ENCODE measurements at places on chromosomes 1 and 21.
A peak's percentile ranks its signal among the peaks of the same experiment; 100 is the strongest.

DNA sequence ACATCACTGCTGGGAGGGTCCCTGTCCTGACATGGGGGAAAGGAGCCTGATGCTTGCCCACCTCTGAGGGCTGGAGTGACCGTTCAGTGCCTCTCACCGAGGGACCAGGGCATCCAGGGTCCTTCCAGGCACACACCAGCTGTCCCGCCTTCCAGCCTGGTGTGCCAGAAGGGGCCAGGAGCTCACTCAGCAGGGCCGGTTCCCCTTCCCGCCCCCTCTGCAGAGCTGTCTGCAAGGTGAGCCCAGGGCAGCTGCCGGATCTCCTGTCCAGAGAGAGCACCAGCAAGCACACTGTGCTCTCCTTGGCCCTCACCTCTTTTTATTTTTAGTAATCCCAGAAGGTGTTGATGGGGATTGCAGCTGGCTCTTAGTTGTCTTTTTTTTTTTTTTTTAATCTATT, 16.9 kb downstream of the H6PD start:
- no peaks in the 10 kb centered on the region for H3K4me1 ChIP-seq
- no peak for DNase-seq
- no peaks in the 10 kb centered on the region for H3K27me3 ChIP-seq
- H3K27ac ChIP-seq, result no peak overlapping the region
- H3K4me3 ChIP-seq, result no peak overlapping the region

DNA sequence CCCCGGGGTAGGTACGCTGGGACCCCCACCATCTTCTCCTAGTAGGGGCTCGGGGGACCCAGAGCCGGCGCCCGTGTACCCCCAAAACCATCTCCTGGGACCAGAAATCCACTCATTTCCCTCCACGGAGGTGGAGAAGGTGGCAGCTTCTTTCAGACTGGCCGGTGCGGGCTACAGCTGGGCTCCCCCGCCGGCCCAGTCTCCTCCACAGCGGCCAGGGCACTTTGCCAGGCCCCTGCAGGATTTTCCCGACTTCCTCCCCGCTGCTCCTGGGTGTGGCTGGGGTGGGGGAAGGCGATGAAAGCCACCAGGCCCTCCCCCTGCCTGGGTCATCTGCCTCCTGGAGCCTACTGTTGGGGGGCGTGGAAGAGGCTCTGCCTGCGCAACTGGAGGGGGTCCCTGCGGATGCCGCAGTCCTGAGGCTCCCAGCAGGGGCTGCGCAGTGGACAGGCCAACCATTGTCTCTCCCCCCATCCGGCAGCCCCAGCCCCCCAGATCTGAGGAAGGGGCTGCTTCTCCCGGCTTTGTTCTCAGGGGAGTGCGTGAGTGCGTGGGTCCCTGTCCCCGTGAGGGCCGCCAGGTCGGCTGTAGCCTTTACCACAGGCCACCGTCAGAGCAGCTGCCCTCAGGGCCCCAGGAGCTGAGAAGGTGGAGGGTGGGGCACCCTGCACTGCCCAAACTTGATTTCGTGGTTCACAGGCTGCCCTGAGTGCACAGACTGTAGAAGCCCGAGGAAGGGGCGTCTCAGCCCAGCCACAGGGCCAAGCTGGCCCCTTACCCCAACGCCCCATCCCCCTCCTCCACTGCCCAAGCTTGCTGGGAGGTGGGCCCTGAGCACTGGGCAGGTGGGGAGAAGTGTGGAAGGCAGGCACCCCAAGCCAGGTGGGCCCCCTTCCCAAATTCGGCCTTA, 1.3 kb downstream of the AGRN start:
- peak overlapping the region; percentile 22 for H3K4me3 ChIP-seq
- no peak overlapping the region for H3K27ac ChIP-seq
- H3K4me1 ChIP-seq, result peaks cover 8% of the 10 kb centered on the region
- no peak for DNase-seq

DNA sequence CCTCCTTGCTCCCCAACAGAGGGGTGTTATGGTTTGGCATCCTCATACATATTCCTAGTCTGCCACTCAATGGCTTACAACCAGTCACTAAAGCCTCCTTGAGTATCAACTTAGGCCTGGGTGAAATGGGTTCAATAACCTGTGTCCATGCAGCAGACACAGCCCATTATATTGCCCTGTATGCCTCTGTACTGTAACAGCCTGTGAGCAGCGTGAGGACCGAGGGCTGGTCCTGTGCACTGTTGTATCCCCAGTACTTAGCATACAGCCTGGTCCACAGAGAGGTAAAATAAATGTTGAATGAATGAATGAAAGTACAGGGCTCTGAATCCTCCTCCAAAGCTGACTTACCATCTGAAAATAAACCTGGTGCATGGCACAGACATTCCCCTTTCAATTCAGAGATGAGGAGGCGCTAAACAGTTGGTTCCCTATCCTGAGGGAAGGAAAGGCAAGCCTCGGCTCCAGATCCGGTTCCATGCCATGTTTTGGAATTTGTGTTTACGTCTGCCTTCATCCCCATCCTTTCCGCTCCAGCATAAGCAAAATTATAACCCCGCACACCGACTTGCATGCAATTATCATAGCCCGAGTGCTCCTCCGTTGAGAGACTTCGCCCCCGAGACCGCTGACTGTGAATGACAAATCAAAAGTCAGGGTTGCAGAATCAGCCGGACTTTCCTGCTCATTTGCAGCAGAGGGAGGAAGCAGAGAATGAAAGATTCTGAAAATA, 45.0 kb upstream of the DNAJC6 start:
- H3K4me1 ChIP-seq, result peaks cover 7% of the 10 kb centered on the region
- no peaks in the 10 kb centered on the region for H3K36me3 ChIP-seq
- no peak for DNase-seq
- H3K4me3 ChIP-seq, result no peak overlapping the region

DNA sequence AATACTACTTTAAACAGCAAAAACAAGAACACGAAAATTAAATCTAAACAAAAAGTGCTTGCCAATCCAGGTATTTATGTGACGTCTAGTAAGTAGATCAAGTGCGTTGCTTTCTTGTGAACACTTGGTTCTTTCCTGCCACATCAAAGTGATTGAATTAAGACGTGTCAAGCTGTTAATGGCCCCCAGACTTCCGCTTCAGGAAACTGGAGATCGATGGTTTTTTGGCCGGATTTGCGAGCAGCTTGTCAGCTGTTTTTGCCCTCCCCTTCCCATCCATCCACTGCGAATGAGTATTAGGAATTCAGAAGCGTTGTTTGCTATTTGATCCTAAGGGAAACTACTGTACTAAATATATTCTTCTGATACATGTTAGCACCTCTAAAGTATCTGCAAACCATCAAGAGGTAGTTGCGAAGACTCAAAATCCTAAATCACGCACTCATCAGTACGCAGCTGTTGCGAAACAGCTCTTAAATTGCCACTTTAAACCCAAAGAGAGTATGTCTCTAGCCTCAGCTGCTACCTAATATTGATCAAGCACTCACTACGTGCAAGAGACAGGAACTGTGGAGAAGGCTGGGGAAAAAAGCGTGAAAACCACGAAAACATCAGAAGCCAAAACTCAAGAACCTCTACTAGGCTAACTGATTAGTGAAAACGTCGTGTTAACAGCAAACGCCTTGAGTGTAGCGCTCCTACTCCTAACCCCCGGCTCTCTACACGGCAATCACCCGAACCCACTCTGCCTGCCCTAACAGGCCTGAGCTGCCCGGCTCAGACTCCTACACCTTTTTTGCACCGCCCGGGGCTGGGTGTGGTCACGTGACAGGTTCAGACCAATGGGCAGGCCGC, 473 bp upstream of the BRDT start:
- peak overlapping the region; percentile 78 for H3K4me3 ChIP-seq
- H3K36me3 ChIP-seq, result no peaks in the 10 kb centered on the region
- peak; percentile 64 for DNase-seq
- peak overlapping the region; percentile 76 for H3K27ac ChIP-seq
- H3K4me1 ChIP-seq, result peaks cover 21% of the 10 kb centered on the region
- no peaks in the 10 kb centered on the region for H3K27me3 ChIP-seq

DNA sequence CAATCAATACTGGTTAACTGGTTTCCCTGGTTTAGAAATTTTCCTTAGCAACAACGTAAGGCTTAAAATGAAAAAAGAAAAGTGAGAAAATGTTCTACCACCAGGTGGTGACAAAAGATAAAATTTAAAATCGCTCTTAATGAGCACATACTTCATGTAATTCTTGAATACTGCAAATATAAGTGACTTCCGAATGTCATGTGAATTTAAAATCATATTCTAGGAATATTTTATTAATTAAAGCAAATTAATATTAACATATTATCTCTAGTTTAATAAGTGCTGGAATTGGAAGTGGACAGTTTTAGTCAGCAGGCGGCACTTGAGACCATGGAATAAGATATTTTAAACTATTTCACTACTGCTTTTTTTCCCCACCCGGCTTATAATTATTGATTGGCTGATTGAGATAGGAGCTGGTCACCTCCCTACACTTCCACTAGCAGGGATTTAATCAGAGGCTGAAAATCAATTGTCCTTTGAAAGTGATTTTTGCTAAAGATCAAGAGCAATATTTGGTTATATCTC, 5.0 kb upstream of the ADAMTS1 start:
- DNase-seq, result no peak
- H3K27ac ChIP-seq, result no peak overlapping the region
- H3K27me3 ChIP-seq, result peaks cover 21% of the 10 kb centered on the region
- H3K36me3 ChIP-seq, result no peaks in the 10 kb centered on the region
